NCI-H1417 treated with DMSO at 0.1 percent for 48 hours (cell line): ENCODE measurements at places on chromosomes 3 and 15.

DNA sequence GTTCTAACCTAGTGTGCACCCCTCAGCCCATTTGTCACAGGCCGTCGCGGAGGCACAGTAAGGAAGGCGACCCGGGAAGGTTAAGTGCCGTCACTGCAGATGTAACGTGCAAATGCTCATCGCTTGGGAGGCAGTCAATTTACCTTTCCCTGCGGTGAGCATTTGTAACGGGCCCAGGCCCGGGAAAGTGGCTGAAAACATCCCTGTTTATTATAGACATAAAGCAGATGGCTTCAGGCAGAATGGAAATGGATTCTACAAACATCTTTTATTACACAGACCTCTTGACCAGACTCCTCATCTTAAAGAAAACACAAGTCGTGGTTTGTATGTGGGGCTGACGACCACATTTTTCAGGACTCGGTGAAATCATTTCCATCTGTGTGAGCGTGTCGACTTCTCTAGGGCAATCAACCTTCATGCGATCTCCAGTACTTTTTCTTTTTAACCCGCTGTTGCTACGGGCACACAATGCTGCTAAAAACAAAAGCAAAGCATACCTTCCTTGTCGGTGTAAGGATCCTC, 43.6 kb downstream of the NMNAT3 start:
- no peak for DNase-seq

GRCh38 chr15:51195459-51195858, 100.8 kb upstream of the TNFAIP8L3 start:
- no peak for DNase-seq

DNA sequence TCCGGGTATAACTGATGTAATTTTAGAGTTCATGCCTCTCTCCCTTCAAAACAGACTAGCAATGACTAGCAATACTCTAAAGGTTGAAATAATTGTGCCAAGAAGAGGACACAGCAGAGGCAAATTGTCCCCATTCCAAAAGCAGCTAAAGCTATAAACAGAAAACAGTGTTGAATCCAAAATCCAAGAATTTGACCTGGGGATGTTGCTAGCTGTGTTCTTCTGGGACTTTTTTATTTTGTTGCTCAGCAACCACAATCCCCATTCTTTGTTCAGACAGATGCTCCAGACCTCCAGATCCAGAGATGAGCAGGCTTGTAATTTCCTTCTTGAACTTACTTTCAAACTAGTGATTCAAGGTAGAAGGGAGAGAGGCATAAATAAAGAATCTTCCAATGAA, 191.5 kb downstream of the FOXB1 start:
- no peak for DNase-seq

DNA sequence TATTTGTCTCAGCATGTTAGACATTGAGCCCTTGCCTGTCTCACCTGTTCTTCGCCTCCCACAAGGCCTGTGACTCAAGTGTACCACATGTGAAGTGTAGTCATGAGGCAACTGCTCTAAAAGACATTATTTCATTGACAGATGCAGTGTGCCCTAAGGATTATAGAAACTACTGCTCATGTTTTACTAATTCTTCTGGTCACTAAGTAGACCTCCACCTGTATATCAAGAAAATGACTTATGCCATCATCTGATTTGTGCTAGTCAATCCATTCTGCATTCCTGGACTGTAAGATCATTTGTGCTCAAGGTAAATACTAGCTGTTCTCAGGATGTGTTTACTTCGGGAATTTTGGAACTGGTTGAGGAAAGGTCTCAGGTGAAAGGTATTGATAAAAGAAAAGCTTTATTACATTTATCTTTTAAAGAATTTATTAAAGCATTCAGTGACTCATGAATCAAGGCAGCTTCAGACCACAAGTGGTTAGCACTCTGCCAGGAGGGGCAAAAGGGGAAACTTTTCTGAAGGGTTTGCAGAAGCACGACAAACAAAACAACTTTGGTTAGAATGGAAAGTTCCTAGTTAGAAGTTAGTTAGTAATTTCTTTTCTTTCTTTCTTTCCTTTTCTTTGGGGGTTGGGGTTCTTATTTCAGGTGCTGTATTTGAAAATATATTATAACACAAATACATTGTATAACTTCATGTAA, 465.3 kb upstream of the CBLB start:
- no peak for DNase-seq

- DNase-seq = no peak
These were observed 96.4 kb downstream of the IL12A start for GRCh38 chr3:160084998-160085397.

- no peak for DNase-seq
These were observed 239.3 kb downstream of the SLC9A9 start for GRCh38 chr3:143608966-143609365.

DNA sequence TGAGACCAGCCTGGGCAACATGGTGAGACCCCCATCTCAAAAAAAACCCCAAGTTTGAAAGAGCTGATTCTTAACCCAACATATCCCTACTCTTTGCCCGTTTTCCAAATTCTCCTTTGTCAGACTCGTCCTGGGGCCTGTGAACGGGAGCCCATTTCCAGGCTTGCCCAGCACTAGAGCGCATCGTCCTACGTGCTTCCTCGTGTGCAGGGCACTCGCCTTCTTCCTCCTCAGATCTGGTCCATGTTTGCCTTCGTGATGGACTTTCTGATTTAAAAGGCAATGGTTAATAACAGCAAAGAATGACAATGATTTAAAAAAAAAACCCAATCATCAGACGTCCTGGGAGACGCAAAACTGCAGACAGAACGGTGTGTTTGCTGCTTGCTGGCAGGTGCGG, 10.1 kb downstream of the MELTF start:
- no peak for DNase-seq

- no peak for DNase-seq
These were observed 65.0 kb downstream of the IFT57 start for GRCh38 chr3:108157273-108157672.

- no peak for DNase-seq
These were observed 289.9 kb downstream of the GAP43 start for GRCh38 chr3:115913069-115913686.

DNA sequence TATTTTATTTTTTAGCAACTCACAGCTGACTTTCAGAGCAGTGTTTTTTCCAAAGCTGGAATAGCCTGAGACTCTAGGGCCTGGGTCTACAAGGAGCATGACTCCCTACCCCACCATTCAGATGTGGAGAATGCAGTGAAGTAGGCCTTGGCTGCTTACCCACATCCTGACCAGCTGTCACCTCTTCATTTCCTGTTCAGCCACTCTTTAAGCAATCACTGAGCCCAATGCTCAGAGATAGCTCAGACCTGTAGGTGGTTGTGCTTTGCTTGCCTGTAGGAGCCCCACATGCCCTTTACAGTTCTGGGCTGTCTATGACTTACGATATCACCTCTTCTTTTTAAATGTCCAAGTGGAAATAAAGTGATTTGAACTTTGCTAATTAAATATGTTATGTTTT, 148.1 kb downstream of the NEK11 start:
- no peak for DNase-seq

DNA sequence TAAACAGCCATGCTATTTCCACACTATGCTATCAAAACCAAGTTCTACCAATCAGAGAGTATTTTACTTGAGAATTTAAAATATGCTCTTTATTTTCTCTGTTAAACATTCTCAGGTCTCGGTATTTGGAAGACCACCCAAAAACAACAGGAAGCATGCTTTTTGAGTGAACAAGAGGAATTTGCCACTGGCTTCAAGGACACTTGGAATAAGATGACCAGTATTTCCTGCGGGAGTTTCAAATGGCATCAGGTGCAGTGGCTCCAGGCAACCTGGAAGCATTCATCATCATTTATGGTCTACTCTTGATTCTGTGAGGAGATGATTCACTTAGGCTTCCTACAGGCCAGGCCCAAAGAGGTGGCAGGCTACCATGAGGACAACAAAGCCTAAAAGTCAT, 305.7 kb upstream of the ATP11B start:
- DNase-seq = no peak

- no peak for DNase-seq
These were observed 133.4 kb downstream of the TPRA1 start for GRCh38 chr3:127457094-127457475.

GRCh38 chr3:187966096-187966495, 187.9 kb upstream of the LPP start:
- no peak for DNase-seq

DNA sequence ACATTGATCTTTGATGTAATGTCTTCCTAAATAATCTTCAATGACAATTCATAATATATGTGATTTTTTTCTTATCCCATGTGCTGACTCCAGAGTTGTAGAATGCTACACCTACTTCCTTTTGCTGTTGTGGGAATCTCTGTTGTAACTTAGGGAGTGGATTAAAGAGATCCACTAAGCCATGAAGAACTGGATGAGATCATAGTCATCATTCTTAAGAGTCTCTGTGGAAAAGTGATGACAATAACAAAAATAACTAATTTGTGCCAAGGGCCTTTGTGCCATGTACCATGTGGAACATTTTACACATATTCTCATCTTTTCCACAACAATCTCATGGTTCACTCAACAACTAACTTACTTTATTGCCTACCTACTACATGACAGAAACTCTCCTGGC, 162.9 kb upstream of the PDZRN3 start:
- no peak for DNase-seq

DNA sequence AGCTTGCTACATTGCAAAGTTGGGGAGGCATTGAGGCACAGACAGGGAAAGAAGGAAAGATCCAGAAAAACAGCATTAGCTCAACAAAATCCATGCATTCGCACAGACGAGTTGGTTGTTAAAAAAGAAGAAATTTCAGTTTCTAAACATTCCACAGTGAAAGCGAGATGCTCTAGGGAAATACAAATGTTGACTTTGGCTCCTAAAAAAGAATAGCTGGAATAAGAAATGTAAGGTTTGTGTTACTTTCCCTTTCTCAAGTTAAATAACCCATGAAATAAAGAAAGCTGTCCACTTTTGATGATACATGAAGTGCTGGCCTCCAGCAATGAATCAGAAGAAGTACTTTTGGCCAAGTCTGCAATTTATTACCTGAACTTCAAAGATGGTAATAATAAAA, 465.1 kb downstream of the ERC2 start:
- DNase-seq = no peak

GRCh38 chr3:175082631-175083030, 223.5 kb downstream of the NAALADL2 start:
- no peak for DNase-seq

DNA sequence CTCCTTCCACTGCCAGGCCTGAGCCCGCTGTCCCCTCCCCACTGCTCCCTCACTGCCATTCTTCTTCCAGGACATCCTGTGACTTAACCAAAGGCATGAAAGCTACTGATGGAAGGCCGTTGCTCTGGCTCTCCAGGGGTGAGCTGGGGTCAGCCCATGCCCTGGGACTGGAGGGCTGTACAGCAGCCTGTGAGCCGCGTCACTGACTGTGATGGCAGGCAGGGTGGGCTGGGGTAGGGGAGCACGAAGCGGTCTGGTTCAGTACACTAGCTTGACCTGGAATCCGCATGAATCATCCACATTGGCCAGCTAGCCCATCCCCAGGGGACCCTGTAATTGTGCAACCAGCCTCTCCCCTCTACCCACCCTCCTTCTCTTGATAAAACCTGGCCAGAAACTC, 30.8 kb downstream of the CORO2B start:
- DNase-seq = no peak

- DNase-seq = no peak
These were observed 245.2 kb upstream of the IGF1R start for GRCh38 chr15:98403169-98403568.

DNA sequence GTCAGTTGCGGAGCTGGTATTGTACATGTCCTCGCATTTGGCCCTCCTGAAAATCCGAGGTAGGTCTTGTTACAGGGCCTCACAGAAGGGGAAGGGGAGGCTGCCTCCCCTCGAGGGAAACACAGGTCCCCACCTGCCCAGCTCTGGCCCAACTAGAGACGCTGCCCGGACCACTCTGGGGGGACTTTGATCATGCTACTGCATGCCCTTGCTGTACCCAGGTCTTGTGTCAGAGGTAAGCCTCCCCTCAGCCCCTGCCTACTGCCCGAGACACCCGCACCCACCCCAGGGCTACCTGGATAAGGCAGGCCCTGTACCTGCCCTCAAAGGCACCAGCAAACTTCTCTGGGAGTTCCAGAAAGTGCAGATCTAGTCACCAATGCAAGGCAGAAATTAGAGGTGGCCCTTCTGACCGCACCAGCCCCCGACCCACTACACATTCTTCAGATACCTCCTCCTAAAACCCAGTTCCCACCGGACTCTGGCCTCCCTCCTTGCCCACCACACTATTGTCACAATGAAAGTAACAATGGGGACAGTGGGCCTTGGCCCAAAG, 981 bp upstream of the SCAP start:
- DNase-seq = no peak

- no peak for DNase-seq
These were observed 464.9 kb downstream of the MFSD1 start for GRCh38 chr3:159266779-159267178.

DNA sequence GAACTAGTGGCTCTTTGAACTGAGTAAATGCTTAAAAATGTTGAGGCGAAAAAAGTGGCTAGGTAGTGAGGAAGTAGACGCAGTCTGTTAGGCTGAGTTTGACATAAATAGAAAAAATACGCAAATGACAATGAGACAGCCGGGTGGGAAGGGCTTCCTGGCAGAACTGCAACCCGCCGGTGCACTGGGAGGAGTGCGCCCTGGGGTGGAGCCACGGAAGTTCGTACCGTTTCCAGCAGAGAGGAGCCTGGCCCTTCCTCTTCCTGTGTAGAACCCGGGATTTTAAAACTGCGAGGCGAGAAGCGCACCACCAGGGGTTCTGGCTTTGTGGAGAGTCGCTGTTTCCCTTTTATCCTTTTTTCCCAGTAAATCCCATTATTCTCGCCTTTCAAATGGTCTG, 602.6 kb downstream of the PYDC2 start:
- no peak for DNase-seq

GRCh38 chr15:38252481-38253350, at the start of gene SPRED1:
SPRED1 (plus strand) TSS chr15:38252836; CDS start chr15:38253186, 350 bp downstream.
- no peak for DNase-seq

DNA sequence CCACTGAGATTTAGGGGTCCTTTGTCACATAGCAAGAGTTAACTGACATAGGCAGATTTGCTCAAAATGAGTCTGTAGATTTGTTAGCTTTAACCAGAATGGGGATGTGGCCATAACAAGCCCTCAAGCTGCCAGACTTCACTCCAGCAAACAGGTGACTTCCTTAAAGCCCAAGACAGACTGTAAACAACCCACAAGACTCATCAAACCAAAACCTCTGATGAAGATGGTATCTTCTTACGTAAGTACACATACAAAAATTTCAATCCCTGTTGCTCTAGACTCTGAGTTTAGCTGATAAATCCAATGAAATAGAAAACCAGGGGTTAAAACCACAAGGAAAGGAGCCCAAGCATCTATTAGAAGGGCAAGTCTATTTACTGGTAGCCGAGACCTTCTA, 18.2 kb upstream of the ZBTB20 start:
- DNase-seq = no peak

GRCh38 chr3:115598216-115598615, 25.1 kb upstream of the GAP43 start:
- DNase-seq = no peak

DNA sequence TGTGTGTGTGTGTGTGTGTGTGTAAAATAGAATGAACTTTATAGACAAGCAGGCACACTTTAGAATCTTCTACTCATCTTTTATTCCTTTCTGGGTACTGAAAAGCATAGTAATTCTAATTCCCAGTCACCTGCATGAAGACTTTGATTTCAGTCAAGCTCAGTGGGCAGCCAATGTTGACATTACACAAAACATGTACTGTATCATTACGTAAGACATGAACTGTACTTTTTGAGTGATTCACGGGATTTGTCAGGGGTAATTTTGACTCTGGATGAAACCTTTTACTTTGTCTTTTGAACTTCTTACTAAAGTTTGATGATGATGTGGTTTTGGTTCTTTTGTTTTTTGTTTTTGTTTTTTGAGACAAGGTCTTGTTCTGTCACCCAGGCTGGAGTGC, 38.8 kb downstream of the PTPRG start:
- DNase-seq = no peak
